Glutamatergic neuron (in vitro differentiated cells): ENCODE measurements at places on chromosomes 16 and 17. TPM values are rescaled to one million over a fixed set of nuclear protein-coding genes. Genes with fewer than 3 reads are reported as not detected.

DNA sequence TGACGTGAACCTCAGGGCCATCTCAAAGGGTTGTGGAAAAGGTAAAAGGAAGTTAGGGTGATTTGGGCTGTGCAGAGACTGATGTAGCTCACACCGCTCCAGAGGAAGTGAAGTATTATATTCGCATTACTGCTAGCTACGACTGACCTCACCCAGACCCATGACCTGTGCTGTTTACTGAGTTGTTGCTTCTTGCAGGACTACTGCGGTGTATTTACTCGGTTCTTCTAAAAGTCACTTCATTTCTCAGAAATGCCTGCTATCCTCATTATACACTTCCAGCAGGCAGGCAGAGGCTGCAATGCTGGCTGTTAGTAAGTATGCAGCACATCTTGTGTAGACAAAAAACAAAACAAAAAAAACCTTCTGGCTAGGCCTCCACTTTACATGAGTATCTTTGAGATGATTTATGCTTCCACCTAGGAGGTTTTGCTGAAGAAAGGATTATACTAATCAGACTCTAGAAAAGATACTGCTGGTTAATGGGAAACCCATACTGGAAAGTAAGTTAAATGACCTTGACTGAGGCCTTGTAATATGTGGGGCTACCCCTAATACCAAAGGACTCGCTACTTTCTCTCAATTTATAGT, 76.0 kb downstream of the CREBBP start:
- H3K27ac ChIP-seq = no peak overlapping the region
- H3K36me3 ChIP-seq = no peaks in the 10 kb centered on the region
- no peak overlapping the region for H3K4me3 ChIP-seq
- peaks cover 6% of the 10 kb centered on the region for H3K27me3 ChIP-seq
- H3K4me1 ChIP-seq = peaks cover 15% of the 10 kb centered on the region
- DNase-seq = no peak

GRCh38 chr16:70496513-70496912, 26.8 kb downstream of the COG4 start:
- H3K27ac ChIP-seq = no peak overlapping the region
- DNase-seq = no peak
- H3K27me3 ChIP-seq = peaks cover 4% of the 10 kb centered on the region
- no peaks in the 10 kb centered on the region for H3K4me1 ChIP-seq
- no peaks in the 10 kb centered on the region for H3K36me3 ChIP-seq

DNA sequence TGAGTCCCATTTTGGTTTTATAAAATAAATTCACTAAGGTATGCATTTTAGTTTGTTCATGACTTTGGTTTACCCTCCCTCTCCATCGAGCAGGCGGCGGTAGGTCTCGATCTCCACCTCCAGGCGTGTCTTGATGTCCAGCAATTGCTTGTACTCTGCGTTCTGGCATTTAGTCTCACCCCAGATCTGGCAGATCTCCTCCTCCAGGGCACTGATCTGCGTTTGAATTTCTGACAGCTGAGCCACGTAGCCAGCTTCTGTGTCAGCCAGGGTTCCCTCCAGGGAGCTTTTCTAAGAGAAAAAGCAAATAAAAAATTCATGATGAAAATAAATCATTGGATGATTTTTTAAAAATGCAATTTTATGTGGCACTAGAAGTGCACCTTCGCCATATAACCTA, 4.2 kb downstream of the KRT24 start:
- H3K4me1 ChIP-seq = peaks cover 5% of the 10 kb centered on the region
- H3K27ac ChIP-seq = no peak overlapping the region
- H3K36me3 ChIP-seq = no peaks in the 10 kb centered on the region
- no peak for DNase-seq
- H3K27me3 ChIP-seq = peaks cover 2% of the 10 kb centered on the region

DNA sequence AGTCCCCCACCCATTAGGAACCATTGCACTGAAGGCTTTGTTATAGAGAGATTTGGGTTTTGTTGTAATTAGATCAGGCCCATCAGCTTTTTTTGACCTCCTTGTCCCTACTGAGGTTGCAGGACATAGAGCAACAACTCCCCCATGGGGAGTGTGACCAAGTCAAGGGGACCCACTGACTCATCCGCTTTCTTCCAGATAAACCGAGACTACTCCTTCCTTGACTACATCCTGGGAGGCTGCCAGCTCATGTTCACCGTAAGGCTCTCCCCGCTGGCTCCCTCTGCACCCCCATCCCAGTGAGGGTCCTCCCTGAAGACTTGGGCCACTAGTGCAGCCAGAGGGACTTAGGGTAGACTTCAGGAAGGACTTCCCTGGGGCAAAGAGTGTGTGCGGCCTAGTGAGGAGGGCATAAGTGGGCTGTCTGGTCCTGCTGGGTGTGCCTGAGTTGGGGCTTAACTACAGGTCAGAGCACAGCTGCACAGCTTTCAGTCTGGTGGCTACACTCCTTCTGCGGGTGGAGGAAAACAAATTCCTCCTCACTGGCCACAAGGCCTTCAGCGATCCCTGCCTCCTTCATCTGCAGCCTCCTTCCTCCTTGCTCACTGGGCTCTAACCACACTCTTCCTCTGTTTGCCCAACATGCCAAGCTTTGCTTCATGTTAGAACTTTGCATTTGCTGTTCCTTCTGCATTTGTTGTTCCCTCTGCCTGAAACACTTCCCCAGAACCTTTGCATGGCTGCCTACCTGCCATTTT, 31.0 kb downstream of the CPNE2 start:
- DNase-seq = no peak
- H3K4me3 ChIP-seq = no peak overlapping the region
- H3K27me3 ChIP-seq = peaks cover 4% of the 10 kb centered on the region
- H3K4me1 ChIP-seq = no peaks in the 10 kb centered on the region

DNA sequence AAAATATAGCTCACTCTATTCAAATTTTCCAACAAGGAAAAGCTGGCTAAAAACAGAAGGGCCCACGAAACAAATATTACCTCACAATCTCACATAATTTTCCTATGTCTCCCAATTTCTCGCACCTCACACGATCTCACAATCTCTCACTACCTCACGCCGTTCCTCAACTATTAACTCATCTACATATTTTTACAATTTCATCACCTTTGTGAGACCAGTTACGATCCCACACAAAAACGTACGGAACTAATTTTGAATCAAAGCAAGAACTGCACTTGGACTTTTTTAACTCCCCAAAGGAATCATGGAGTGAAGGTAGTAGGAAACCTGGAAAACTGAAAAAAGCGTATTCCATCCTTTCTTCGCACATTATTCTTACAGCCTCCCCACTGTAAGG, 1.1 kb downstream of the CBX1 start:
- H3K36me3 ChIP-seq = no peaks in the 10 kb centered on the region
- peak overlapping the region; percentile 67 for H3K27ac ChIP-seq
- DNase-seq = no peak
- H3K27me3 ChIP-seq = peaks cover 8% of the 10 kb centered on the region

DNA sequence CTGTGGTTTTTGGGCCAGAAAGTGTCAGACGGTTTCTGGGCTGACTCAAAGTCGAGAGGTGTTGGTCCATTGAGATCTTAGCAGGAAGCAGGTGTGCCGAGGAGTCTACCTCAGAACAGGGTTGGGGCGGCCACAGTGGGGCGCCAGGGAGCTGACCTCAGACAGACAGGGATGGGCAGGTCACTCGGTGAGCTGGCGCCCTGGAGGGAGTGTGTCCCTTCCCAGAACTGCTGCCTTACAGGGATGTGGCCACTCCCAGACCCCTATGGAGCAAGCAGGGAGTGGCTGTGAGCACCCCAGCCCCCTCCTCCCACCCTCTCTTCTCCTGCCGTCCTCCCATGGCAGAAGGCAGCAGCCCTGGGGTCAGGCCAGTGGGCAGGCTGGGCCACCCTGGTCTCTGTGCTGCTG, 14.0 kb upstream of the DPEP1 start:
- peak overlapping the region; percentile 78 for H3K4me3 ChIP-seq
- DNase-seq = peak; percentile 83
- H3K27me3 ChIP-seq = peaks cover 17% of the 10 kb centered on the region
- H3K4me1 ChIP-seq = peaks cover 21% of the 10 kb centered on the region
- no peaks in the 10 kb centered on the region for H3K36me3 ChIP-seq

DNA sequence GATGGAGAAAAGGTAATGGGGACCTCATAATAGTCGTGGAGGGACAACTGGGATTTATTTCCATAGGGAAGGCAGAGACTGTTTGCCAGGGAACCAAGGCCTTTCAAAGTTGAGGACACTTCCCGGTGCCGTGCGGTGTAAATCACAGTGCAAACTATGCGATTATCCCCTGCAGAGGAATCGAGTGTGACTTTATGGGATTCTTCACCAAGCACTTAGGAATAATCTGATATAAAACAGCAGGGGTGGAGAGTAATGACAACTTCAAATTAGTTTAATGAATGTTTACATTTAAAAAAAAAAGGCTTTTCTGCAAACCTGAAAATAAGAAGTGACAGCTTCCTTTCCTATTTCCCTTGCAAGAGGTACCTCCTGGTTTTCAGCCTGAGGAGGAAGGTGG, 538.2 kb downstream of the MAF start:
- no peak overlapping the region for H3K4me3 ChIP-seq
- no peaks in the 10 kb centered on the region for H3K36me3 ChIP-seq
- no peak overlapping the region for H3K27ac ChIP-seq
- no peak for DNase-seq
- peaks cover 8% of the 10 kb centered on the region for H3K27me3 ChIP-seq

DNA sequence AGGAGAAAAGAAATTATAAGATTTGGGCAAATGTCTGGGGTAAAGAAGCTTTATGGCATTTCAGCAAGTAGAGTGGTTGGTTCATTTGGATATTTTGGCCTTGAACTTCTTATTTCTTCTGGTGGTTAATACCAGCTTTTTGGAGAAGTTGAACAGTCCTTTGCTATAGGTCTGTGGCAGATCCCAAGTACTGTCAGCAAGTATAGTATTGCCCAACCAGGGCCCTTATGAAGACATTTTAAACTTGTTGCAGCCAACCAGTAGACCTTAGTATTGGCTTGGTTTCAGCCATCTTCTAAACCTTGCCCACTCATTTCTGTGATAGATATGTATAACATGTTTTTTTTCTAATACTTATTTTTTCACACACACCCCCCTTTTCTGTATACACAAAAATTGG, 2.2 kb downstream of the SP2 start:
- H3K27ac ChIP-seq = no peak overlapping the region
- no peaks in the 10 kb centered on the region for H3K27me3 ChIP-seq
- H3K4me1 ChIP-seq = peaks cover 6% of the 10 kb centered on the region
- peaks cover 5% of the 10 kb centered on the region for H3K36me3 ChIP-seq

GRCh38 chr16:28125592-28125991, 62.1 kb upstream of the GSG1L start:
- H3K4me3 ChIP-seq = no peak overlapping the region
- H3K27ac ChIP-seq = no peak overlapping the region
- no peaks in the 10 kb centered on the region for H3K4me1 ChIP-seq
- no peaks in the 10 kb centered on the region for H3K27me3 ChIP-seq

DNA sequence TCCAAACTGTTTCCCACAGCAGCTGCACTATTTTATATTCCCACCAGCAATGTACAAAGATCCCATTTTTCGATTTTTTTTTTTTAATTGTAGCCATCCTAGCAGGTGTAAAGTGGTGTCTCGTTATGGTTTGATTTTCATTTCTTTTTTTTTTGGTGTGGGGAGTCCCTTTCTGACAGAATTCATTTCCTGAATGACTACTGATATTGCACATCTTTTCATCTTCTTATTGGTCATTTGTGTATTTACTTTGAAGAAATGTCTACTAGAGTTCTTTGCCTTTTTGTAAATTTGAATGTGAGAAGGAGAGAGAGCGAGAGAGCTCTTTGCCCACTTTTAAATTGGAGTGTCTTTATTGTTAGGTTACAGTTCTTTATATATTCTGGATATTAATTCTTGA, 14.0 kb downstream of the CYB5B start:
- no peaks in the 10 kb centered on the region for H3K36me3 ChIP-seq
- no peak overlapping the region for H3K4me3 ChIP-seq
- peaks cover 2% of the 10 kb centered on the region for H3K27me3 ChIP-seq
- DNase-seq = no peak
- peaks cover 1% of the 10 kb centered on the region for H3K4me1 ChIP-seq
- no peak overlapping the region for H3K27ac ChIP-seq

DNA sequence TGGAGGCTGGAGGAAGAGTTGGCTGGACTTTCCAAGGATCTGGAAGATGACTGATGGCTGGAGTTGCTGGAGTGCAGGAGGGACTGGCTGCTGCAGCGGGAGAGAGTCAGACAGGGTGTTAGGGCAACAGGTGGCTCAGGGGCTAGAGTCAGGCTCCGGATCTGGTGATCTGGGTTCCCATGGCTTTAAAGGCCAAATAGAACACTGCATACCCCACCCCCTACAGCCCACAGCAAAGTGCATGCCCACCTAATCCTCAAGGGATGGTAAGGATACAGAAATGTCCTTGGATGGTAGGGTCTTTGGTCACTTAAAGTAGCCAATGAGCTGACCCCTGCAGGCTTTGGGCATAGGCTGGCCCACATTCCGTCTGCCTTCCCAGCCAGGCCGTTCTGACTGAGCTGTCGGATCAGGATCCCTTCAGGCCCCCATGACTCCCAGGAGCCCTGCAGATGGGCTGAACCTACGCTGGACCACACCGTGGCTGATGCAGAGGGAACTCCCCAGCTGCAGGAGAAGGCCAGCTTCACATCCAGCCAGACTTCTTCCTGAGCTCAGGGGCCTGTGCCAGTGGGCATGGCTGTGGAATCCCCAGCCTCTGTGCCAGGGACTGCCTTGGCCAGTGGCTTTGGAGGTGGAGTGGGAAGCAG, 13.9 kb downstream of the TNS4 start:
- H3K4me3 ChIP-seq = no peak overlapping the region
- no peak for DNase-seq
- H3K27ac ChIP-seq = no peak overlapping the region
- no peaks in the 10 kb centered on the region for H3K27me3 ChIP-seq

GRCh38 chr17:64661726-64661975, 456 bp downstream of the SMURF2 start:
- H3K36me3 ChIP-seq = peaks cover 3% of the 10 kb centered on the region
- DNase-seq = no peak
- peak overlapping the region; percentile 96 for H3K27ac ChIP-seq

DNA sequence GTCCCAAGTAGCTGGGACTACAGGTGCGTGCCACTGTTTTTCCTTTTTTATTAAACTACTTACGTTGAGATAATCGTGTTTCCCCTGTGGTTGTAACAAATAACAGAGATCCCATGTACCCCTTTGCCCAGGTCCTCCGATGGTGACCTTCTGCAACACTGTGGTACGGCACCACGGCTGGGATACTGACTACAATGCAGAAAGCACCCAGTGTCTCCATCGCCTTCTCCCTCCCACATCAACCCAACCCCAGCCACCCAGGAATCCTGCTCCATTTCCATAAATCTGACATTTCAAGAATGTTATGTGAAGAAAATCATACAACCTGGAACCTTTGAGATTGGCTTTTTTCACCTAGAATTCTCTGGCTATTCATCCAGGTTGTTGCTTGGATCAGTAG, 22.1 kb downstream of the MPRIP start:
- H3K27me3 ChIP-seq = peaks cover 14% of the 10 kb centered on the region
- no peak overlapping the region for H3K4me3 ChIP-seq
- no peak overlapping the region for H3K27ac ChIP-seq

- H3K27ac ChIP-seq = no peak overlapping the region
- peaks cover 5% of the 10 kb centered on the region for H3K27me3 ChIP-seq
- DNase-seq = no peak
- no peaks in the 10 kb centered on the region for H3K36me3 ChIP-seq
- H3K4me1 ChIP-seq = peaks cover 10% of the 10 kb centered on the region
Measured at GRCh38 chr17:10821054-10821453, 16.8 kb downstream of the PIRT start.

- peaks cover 5% of the 10 kb centered on the region for H3K27me3 ChIP-seq
- H3K4me3 ChIP-seq = no peak overlapping the region
- H3K36me3 ChIP-seq = no peaks in the 10 kb centered on the region
- peaks cover 1% of the 10 kb centered on the region for H3K4me1 ChIP-seq
- no peak for DNase-seq
- H3K27ac ChIP-seq = no peak overlapping the region
Measured at GRCh38 chr16:15052747-15053476, 3.0 kb downstream of the NTAN1 start.

The TRIM72 gene
- 0.10 TPM for total RNA-seq

The SYCE1L gene
- total RNA-seq = 12.8 TPM

The CA5A gene
- total RNA-seq = not detected

The MT3 gene
- not detected for total RNA-seq

The WNK4 gene
- 2.7 TPM for total RNA-seq
